ENCODE measurements at places on chromosomes 5 and 9. TPM values are rescaled to one million over a fixed set of nuclear protein-coding genes. Genes with fewer than 3 reads are reported as not detected.

The KIF12 gene
- total RNA-seq, result 0.49 TPM

The NOTCH1 gene
- total RNA-seq, result 29.0 TPM

The DDX4 gene
- under 0.01 TPM for total RNA-seq

The NDOR1 gene
- 3.4 TPM for total RNA-seq

The PCYOX1L gene
- total RNA-seq, result 7.9 TPM

The ADAMTSL1 gene
- 15.7 TPM for total RNA-seq

The BRIX1 gene
- total RNA-seq, result 22.6 TPM

The FER gene
- total RNA-seq, result 63.7 TPM

The SLC9A3 gene
- total RNA-seq, result 0.98 TPM

The CRHBP gene
- total RNA-seq, result 4.9 TPM

The PPP3R2 gene
- total RNA-seq, result under 0.01 TPM

The MIER3 gene
- 30.0 TPM for total RNA-seq

Measured in temporal lobe (tissue), 4 donors.